ENCODE measurements at places on chromosomes 3 and 15.

DNA sequence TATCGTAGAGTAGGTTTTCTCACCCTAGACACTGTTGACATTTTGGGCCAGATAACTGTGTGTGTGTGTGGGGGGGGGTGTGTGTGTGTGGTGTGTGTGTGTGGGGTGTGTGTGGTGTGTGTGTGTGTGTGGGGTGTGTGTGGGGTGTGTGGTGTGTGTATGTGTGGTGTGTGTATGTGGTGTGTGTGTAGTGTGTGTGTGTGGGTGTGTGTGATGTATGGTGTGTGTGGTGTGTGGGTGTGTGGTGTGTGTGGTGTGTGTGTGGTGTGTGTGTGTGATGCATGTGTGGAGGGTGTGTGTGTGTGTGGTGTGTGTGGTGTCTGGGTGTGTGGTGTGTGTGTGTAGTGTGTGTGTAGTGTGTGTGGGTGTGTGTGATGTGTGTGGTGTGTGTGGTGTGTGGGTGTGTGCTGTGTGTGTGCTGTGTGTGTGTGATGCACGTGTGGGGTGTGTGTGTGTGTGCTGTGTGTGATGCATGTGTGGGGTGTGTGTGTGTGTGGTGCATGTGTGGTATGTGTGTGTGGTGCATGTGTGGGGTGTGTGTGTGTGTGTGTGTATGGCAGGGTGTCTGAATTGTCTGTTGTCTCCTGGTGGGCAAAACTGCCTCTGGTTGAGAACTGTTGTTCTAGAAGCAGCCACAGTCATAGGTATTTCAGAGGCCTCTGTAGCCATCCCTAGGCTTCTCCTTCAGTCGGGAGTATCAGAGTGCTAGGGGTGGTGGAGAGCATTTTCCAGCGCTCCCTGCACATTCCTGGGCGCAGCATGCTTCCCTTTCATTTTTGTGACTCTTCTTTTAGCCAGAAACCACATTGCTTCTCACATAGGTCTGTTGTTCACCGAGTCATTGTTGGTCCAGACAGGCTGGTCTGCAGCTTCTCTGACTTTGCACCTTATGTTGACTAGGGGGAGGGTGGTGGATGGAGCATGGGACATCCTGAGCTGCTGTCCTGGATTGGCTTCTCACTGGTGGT lies 84.4 kb downstream of the THSD4 start:
- DNase-seq = no peak

GRCh38 chr3:58027704-58028317 lies 19.6 kb downstream of the FLNB start:
- DNase-seq = no peak

GRCh38 chr15:65306551-65306950 lies 2.1 kb downstream of the RNU5B-1 start:
- DNase-seq = no peak

DNA sequence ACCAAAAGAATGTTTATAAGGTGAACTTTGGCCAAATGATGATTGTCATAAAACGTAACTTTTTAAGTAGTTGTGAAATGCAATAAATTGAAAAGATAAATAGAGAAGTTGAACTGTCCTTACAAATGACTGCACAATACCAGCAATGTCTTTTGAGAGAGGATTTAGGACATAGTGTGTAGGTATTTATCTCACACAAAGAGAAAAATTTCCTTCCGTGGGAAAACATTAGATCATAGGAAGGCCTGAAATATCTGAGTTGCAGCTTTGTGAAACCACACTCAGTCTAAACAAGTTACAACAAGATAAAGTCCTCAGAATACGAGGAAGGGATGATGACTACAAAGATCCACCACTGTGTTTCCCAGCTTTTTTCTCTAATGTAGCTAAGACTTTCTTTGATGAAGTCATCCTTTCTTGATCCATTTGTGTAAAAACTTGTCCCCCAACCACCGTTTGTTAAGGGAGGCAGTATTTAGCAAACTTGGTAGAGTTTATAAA lies 16.0 kb downstream of the ROBO2 start:
- DNase-seq = no peak

- DNase-seq = no peak
These were observed 83.3 kb downstream of the TRIM42 start for GRCh38 chr3:140761076-140761639.

DNA sequence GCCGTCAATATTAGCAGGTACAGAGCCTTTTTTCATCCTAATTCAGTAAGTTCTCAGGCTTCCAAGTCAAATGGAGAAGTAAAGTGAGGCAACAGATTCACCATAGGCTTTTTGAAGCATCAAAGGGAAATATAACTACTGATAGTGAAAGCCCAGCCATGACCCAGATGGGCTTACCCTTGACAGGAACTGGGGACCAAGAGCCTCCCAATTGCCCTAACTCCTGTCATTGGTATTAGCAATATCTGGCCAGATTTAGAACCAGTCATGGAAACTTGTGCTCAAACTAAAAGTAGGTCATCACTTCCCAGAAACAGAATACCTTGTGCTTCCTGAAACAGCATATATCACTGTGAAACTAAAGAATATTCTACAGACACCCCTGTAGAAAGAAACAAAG lies 33.0 kb downstream of the NME9 start:
- no peak for DNase-seq

Data from SHP77 treated with DMSO at 0.1 percent for 48 hours (cell line).